ENCODE measurements at places on chromosomes 3 and 15. TPM values are rescaled to one million over a fixed set of nuclear protein-coding genes. Genes with fewer than 3 reads are reported as not detected.

Gene KLF15
- total RNA-seq, result 0.84 TPM

- no peaks in the 10 kb centered on the region for H3K27me3 ChIP-seq
- no peak overlapping the region for H3K27ac ChIP-seq
- H3K4me3 ChIP-seq, result no peak overlapping the region
- no peak for DNase-seq
- no peaks in the 10 kb centered on the region for H3K4me1 ChIP-seq
Measured at GRCh38 chr3:173044998-173045397, 96.0 kb downstream of the SPATA16 start.

Gene FBLN2
- 71.1 TPM for total RNA-seq

Gene EXD1
- not detected for total RNA-seq

Gene SAXO2
- total RNA-seq, result 1.4 TPM

GRCh38 chr3:99551520-99551919 is 86.9 kb upstream of the COL8A1 start:
- no peak overlapping the region for H3K27ac ChIP-seq
- H3K4me3 ChIP-seq, result no peak overlapping the region
- H3K36me3 ChIP-seq, result no peaks in the 10 kb centered on the region
- H3K27me3 ChIP-seq, result peaks cover 1% of the 10 kb centered on the region
- DNase-seq, result no peak
- H3K4me1 ChIP-seq, result peaks cover 5% of the 10 kb centered on the region

Gene CHAC1
- 26.0 TPM for total RNA-seq

Gene ADGRG7
- total RNA-seq, result not detected

- H3K4me3 ChIP-seq, result no peak overlapping the region
- DNase-seq, result peak; percentile 79
- peaks cover 62% of the 10 kb centered on the region for H3K36me3 ChIP-seq
- peaks cover 6% of the 10 kb centered on the region for H3K4me1 ChIP-seq
Measured at GRCh38 chr3:139353920-139354556, 10.2 kb downstream of the MRPS22 start.

- H3K27me3 ChIP-seq, result no peaks in the 10 kb centered on the region
- H3K4me3 ChIP-seq, result no peak overlapping the region
- peaks cover 48% of the 10 kb centered on the region for H3K36me3 ChIP-seq
- no peak for DNase-seq
Measured at GRCh38 chr3:43343185-43343584, 56.8 kb downstream of the SNRK start.

Gene GORASP1
- total RNA-seq, result 42.7 TPM

GRCh38 chr3:146888176-146888575 is 283.0 kb upstream of the PLSCR5 start:
- no peaks in the 10 kb centered on the region for H3K27me3 ChIP-seq
- peaks cover 2% of the 10 kb centered on the region for H3K4me1 ChIP-seq
- no peak overlapping the region for H3K27ac ChIP-seq
- no peak for DNase-seq

Gene UBE2E2
- total RNA-seq, result 44.7 TPM

GRCh38 chr3:138051947-138052802 is 42.2 kb downstream of the CLDN18 start:
- H3K36me3 ChIP-seq, result peaks cover 10% of the 10 kb centered on the region
- peaks cover 20% of the 10 kb centered on the region for H3K4me1 ChIP-seq
- H3K27me3 ChIP-seq, result no peaks in the 10 kb centered on the region
- peak; percentile 50 for DNase-seq
- H3K27ac ChIP-seq, result no peak overlapping the region
- no peak overlapping the region for H3K4me3 ChIP-seq

- no peaks in the 10 kb centered on the region for H3K27me3 ChIP-seq
- no peak overlapping the region for H3K27ac ChIP-seq
- no peak overlapping the region for H3K4me3 ChIP-seq
- DNase-seq, result no peak
- no peaks in the 10 kb centered on the region for H3K36me3 ChIP-seq
Measured at GRCh38 chr3:64924961-64925360, 237.2 kb upstream of the ADAMTS9 start.

Measured in HFFc6 (cell line).